ENCODE measurements at places on chromosomes 2 and 18.

GRCh38 chr2:30527859-30528258, 80.8 kb downstream of the LCLAT1 start:
- DNase-seq = no peak

GRCh38 chr2:105701042-105701441, 43.7 kb upstream of the NCK2 start:
- no peak for DNase-seq

- DNase-seq = no peak
Measured at GRCh38 chr2:209960676-209961630, 41.5 kb upstream of the RPE start.

DNA sequence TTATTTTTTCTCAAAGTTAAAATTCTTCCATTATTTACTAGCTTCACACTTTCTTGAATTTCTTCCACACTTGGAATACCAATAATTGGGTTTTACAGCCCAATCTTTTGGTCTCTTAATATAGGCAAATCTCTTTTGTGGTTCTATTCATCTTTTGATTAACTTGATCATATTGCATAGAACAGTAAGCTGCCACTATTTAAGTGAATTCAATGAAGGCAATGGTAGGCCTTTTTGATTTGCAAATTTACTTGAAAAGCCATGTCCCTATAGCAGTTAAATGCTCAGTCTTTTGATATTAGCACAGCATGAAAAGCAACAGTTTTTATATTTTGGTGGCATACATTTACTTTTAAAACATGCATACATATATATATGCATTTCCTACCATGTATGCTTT, 20.2 kb upstream of the DYNC1I2 start:
- DNase-seq = no peak

DNA sequence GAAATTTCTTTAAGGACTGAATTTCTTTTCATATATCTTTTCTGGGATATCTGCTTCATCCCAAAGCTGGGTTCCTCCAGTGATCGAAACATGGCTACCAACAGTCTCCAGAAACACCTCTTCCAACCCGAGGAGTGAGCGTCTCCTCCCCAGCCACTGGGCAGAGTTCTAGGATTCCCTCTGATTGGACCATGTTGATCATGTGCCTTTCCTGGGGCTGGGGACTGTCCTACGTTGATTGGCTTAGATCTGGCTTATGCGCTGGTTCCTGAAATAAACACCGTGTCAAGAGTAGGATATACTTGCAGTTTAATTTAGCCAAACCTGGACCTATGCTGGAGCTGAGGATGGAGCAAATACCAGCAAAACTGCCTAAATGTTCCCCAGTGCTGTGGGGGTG, 55.5 kb upstream of the SLC16A14 start:
- DNase-seq = no peak

DNA sequence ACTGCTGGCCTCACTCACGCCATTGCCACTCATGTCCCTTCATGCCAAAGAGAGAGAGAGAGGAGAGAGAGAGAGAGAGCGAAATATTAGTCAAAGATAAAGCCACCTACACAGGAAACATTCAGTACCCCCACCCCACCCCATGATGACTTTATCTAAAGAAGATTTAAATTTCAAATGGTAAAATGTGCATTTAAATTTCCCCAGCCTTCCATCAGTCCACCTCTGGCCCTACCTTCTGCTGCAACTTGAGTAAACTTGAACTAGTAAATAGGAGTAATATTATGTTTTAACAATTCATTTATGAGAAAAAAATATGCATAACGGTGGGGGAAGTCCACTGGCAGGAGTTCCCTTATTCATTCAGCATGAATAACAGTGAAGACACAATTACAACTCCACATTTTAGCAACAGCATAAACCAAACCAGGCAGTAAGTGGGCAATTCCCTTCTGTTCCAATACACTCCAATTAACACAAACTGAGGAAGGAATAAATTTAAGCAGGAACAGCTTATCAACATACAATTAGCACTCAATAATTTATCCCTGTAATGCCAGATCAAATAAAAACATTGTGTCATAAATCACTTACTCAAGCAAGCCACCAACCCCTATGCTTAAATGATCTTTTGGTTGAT, 264.2 kb downstream of the LNPK start:
- DNase-seq = no peak

DNA sequence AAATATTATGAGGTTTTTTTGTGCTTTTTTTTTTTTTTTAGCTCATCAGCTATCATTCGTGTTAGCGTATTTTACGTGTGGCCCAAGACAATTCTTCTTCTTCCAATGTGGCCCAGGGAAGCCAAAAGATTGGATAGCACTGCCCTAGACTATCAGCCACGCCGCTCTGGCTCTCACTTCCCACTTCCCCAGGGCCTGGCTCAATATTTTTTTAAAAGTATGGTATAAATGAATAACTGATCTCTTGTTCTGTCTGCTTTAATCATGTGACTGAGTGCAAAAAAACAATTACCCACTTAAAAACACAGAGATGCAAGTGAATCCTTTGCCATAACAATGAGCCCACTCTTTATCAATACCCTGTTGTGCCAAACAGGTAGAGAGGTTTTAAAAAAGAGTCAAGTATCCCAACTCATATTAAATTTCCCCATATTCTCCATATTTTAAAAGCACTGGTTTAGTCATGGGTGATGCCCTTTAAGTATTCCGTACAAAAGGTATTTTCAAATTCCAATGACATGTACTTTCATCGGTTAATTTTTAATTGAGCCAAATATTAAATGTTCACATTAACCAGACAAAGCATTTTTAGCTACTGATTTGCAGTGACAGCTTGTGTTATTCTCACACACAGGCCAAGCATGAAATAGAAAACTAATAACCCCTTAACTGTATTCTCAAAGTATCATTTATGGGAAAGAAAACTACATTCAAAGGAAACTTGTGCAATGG, 12.6 kb downstream of the BCL2 start:
- no peak for DNase-seq

- DNase-seq = no peak
Measured at GRCh38 chr2:232927032-232927792, 57.1 kb downstream of the SNORC start.

DNA sequence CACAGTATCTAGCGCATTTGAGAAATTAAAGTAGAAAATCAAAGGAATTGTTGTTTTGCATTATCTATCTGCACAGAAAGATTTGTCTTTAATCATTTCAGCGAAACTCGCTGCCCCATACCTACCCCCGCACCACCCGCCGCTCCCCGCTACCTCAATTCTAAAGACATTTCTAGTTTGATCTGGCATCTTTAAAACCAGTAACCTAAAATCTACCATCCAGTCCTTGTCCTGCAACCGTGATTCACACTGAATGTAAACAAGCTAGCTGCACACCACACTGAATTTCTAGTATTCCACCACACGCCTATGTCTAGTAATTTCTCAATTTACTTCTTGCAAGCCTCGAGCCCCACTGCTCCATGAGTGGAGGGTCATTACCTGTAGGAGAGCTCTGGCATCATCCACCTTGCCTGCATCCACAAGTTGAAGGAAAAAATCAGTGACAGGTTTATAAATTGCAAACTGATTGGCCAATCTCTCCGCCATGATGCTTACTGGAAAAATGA, 60.1 kb downstream of the ABCG8 start:
- DNase-seq = no peak

DNA sequence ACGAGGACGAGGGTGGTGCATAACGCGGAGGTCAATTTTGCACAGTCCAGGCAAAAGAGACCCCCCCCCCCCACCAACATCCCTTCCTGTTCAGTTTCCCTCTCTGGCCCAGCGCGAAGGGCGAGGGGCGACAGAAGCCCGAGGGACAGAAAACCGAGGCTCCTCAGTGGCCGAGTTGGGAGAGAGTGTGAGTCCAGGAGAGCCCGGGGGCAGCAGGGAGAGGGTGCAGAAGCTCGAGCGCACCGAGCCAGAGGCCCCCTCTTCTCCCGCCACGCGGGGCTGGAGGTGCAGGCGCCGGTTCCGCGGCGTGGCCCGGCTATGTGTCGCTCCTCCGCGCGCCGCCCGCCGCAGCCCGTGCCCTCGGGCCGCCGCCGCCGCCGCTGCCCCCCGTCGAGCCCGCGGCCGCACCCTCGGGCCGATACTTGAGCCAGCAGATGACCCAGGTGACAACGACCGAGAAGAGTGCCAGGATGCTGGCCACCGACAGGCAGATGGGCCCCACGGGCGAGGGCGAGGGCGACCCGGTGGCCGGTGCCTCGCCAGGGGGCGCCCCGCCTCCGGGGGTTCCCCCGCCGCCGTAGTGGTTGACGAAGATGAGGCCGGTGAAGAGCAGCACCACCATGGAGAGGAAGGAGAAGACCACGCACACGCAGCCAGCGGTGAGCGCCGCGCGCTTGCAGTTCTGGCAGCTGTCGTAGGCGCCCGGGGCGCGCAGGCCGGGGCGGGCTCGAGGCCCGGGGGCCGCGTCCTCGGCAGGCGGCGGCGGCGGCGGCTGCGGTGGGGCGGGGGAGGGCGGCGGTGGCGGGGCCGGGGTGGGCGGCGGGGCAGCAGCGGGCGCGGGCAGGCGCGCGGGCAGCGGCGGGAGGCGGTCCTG, 20.2 kb upstream of the PAX3 start:
- DNase-seq = no peak

- DNase-seq = peak; percentile 4
Measured at GRCh38 chr2:232633413-232634205, at the start of gene EFHD1. TSS of gene EFHD1 (plus strand) at chr2:232633604. CDS start at chr2:232633705, 101 bp downstream.

DNA sequence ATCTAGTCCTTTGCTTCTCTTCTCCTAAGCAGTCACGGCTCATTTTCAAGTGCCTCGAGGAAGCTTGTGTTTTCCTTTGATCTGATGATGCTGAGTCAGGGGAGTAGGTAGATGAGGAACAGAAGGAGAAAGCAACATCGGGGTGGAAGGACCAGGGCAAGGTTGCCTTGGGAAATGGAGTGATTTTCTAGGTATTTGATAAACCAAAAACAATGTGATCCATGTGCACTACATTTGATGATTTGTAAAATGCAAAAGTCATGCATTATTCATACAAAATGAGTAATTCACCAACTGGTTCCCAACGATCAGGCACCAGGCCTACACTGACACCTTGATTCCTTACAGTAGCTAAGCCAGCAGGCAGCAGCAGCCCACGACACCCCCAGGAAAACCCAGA, 205.3 kb downstream of the ANAPC1 start:
- DNase-seq = no peak

Data from effector memory CD4-positive, alpha-beta T cell (primary cell).